ENCODE measurements at places on chromosomes 16 and 17. TPM values are rescaled to one million over a fixed set of nuclear protein-coding genes. Genes with fewer than 3 reads are reported as not detected.

GRCh38 chr16:46929378-46930332 is 43.8 kb downstream of the DNAJA2 start:
- peak; percentile 85 for DNase-seq

- DNase-seq, result no peak
Measured at GRCh38 chr16:11412175-11412904, 67.1 kb downstream of the RMI2 start.

- DNase-seq, result no peak
Measured at GRCh38 chr17:59387351-59388068, 56.1 kb downstream of the YPEL2 start.

GRCh38 chr17:36818134-36818825 is 119.0 kb upstream of the LHX1 start:
- no peak for DNase-seq

- DNase-seq, result no peak
Measured at GRCh38 chr16:1206786-1207185, 18.3 kb downstream of the TPSG1 start.

DNA sequence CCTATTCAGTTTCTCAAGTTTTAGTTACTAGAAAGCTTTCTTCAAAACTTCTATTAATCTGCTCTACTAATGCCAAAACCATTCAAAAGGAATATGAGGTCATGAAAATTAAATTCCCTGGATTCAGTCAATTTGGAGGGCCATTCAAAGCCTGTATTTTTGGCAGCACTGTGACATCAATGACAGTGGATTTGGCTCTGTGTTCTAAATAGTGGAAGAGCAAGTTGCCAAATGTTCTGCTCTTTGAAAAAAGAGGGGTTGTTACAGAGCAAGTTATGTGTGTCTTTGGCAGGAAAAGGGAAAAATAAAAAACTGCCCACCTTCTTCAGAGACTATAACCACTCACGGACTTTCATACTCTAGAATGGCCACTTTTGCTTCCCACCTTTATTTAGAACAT is 3.2 kb upstream of the C16orf46 start:
- DNase-seq, result no peak

- no peak for DNase-seq
Measured at GRCh38 chr17:65930140-65930730, 261.7 kb downstream of the CEP112 start.

DNA sequence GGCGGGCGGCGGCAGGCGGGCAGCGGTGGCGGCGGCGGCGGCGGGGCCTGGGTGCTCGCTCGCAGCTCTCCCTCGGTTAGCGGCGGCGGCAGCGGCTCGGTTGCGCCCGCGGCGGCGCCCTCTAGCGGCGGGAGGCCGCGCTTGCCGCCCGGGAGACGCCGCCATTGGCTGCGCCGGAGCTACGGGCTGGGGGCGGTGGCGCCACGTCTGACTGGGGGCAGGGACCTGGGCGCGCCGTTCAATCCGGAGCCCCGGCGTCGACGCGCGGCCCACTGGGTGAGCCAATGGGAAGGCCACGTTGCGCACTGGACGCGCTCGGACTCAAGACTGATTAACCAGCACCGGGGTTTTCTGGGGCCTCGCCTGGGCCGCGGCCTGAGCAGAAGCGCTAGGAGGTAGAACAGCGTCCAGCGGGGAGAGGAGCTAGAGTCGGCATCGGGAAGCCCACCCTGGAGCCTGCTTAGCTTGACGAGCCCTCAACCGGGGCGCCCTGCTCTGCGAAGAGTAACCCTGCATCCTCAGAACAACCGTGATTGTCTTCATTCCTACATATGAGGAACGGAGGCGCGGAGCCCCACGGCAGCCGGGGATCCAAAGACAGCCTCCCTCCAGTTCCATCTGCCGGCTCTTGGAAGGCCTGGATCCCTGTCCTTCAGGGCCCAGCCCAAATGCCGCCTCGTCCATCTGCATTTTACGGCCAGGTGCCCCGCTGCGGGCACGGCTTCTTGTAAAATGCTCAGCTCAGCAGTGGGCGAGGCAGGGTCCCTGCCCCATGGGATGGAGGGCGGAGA is at the start of gene ZC3H7A:
Gene ZC3H7A, minus strand, starts transcription at position 93 of the 791 bp plus-strand sequence. CDS start 14,904 bp downstream, outside the sequence.
- peak; percentile 98 for DNase-seq

- no peak for DNase-seq
Measured at GRCh38 chr17:901964-902363, 77.6 kb downstream of the NXN start.

- DNase-seq, result no peak
Measured at GRCh38 chr16:65763640-65764305, 602.7 kb upstream of the CDH5 start.

DNA sequence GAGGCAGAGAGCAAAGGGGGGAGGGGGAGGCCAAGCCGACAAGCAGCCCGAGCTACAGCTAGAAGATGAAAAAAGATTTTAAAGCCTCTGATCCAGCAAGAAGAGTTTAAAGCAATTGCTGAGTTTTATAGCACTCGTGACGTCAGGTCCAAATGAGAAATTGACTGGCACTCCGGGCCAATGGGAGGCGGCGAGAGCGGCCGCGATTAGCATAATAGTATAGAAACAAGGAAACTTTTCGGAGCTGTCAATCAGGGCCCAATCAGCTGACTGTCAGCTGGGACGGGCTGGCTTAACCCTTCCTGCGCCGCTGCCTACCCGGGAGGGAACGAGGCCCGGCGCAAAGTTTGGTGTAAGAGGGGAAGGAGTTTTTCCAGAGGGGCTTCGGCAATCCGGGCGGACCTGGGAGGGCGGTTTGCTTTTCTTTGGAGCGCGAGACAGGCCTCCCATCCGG is at the start of gene MAF:
Gene MAF, minus strand, starts transcription at position 100 of the 454 bp plus-strand sequence. CDS start 835 bp downstream, outside the sequence.
- DNase-seq, result peak; percentile 99

- DNase-seq, result peak; percentile 16
Measured at GRCh38 chr16:57262841-57263540, 17.9 kb downstream of the ARL2BP start.

DNA sequence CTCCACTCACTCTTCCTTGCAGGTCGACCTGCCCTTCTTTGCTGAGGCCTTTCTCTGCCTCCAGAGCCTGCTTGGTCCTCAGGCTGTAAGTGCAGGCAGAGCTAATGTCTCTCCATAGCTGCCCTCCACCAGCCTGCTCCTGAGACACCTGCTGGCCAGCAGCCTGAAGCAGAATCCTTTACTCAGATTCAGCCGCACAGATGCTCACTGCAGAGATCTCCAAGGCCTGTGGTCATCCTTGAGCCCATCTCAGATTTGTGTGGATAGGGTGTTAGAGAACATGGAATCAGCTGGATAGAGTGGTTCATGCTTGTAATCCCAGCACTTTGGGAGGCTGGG is 11.5 kb downstream of the DEXI start:
- DNase-seq, result no peak

DNA sequence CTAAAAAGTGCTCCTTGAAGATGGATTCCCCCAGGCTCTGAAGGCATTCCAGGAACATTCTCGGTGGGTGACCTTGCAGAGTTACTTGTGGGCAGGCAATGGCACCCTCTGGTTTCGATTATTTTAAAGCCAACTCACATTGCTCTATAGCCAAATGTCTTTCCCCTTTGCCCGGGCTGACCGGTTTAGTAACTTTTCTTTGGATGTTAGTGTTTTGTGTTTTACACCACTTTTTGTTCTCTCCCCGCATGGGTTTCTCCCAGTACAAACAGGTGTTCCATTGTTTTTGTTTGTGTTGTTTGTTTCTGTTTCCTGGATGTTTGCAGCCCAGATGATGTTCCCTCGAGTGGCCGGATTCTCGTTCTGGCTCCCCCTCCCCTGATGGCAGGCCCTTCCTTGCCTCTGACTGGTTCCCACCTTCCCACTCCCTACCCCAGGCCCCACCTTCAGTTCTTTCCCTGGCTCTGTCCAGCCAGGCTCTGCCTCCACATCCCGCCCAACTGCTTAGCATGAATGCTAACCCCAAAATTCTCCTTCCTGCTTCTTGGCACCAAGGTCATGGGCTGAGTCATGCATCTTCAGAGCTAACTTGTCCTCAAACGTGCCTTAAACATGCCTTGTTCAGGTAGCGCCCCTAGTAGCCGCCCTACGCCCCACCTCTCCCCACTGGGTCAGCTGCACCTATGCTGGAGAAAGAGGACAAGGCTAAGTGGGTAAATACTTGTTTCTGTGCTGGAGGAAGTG is 40.6 kb downstream of the ELAC2 start:
- no peak for DNase-seq

- DNase-seq, result no peak
Measured at GRCh38 chr17:55622547-55622946, 100.1 kb downstream of the TMEM100 start.

GRCh38 chr16:58515871-58516767 is 802 bp downstream of the SETD6 start:
- no peak for DNase-seq

DNA sequence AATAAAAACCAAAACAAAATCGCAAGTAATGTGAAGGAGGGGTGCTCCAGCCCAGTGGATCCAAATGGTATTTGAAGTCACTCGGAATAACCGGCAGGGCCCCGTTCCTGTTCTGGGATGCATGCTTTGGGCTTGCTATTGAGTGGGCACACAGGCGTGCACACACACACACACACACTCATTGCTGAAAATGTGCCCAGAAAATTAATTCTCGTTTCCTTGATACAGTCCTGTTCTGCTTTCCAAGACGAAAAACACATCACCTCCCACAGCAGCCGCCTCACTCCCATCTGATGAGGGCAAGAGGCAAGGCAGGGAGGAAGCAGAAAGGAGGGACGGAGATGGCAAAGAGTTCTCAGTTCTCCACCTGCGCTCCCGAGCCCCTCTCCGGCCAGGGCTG is 62.2 kb upstream of the SDK2 start:
- no peak for DNase-seq

- DNase-seq, result no peak
Measured at GRCh38 chr16:75099738-75100602, 16.6 kb downstream of the LDHD start.

- DNase-seq, result no peak
Measured at GRCh38 chr17:12521416-12521815, 144.3 kb upstream of the MYOCD start.

- DNase-seq, result no peak
Measured at GRCh38 chr16:46828292-46828691, 2.7 kb downstream of the C16orf87 start.

DNA sequence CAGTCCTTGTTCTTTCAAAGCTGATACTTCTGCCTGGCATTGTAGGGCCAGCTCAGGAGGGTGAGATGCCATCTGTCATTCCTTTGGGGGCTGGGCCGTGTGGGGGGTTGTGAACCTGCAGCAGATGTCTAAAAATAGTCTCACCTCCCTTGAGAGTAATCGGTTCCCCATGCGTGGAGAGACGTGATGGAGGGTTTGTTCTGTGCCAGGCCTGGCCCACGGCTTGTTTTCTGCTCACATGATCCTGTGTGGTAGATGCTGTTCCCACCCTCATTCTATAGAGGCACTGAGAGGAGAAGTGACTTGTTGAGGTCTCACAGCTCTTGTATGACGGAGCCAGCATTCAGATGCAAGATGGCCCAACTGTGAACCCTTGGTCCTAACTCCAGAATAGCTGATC is 4.6 kb downstream of the IRF8 start:
- DNase-seq, result no peak

GRCh38 chr17:22507823-22508222 is 815.5 kb downstream of the KCNJ18 start:
- DNase-seq, result peak; percentile 78

Gene CDH8
- 0.87 TPM for total RNA-seq

Gene LRRC3C
- total RNA-seq, result not detected

Gene TMEM186
- 14.3 TPM for total RNA-seq

Gene C16orf54
- total RNA-seq, result 0.79 TPM

Measured in testis (tissue), 5 donors.